OCI-LY7 (cell line): ENCODE measurements at places on chromosomes 12 and 14. TPM values are rescaled to one million over a fixed set of nuclear protein-coding genes. Genes with fewer than 3 reads are reported as not detected.

- DNase-seq = no peak
Observed at GRCh38 chr14:43981135-43981768, 525.8 kb downstream of the FSCB start.

DNA sequence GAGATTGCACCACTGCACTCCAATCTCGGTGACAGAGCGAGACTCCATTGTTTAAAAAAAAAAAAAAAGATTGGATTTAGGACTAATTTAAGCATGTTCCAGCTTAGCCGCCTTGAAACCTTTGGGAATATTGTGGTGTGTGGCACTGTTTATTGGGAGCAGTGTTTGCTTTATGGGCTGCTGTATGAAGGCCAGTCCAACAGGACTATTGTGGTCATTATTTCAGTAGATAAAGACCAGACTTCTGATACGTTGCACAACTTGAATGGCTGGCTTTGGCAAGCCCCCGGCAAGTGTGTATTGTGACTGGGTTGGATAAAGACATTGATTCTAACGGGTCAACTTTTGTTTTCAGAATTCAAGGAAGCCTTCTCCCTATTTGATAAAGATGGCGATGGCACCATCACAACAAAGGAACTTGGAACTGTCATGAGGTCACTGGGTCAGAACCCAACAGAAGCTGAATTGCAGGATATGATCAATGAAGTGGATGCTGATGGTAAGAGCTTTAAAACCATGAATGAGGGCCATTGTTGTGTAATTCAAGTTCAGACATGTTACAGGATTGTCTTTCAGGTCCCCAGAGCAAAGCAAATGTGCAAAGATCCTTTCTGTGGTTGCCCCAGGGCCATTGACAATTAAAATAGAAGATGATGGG is 4.2 kb downstream of the CALM1 start:
- no peak for DNase-seq

GRCh38 chr12:13348464-13348863 is 151.9 kb downstream of the EMP1 start:
- no peak for DNase-seq

GRCh38 chr12:8455727-8456360 is at the start of gene CLEC6A:
Gene CLEC6A, plus strand, starts transcription at chr12:8455962. Its CDS starts 150 bp downstream, at chr12:8456112.
- DNase-seq = no peak

GRCh38 chr14:55121628-55122439 is 7.2 kb upstream of the LGALS3 start:
- no peak for DNase-seq

DNA sequence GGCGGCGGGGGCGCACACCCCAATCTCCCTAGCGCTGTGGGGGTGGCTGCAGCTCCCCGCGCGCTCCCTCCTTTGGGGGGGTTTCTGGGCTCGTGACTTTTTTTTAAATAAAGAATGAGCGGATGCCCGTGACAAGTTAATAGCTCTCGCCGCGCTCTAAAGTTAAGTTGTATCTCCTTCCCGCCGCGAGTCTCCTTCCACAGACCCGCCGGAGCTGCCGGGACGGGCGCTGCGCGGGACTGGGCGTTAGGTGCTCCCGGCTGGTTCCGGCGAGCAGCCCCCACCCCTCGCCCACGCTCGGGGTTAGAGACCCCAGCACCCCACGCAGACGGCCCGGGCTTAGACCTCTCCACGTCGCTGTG is 82.6 kb upstream of the HMGA2 start:
- DNase-seq = no peak

GRCh38 chr14:103418481-103418818 is 33.2 kb downstream of the MARK3 start:
- no peak for DNase-seq

DNA sequence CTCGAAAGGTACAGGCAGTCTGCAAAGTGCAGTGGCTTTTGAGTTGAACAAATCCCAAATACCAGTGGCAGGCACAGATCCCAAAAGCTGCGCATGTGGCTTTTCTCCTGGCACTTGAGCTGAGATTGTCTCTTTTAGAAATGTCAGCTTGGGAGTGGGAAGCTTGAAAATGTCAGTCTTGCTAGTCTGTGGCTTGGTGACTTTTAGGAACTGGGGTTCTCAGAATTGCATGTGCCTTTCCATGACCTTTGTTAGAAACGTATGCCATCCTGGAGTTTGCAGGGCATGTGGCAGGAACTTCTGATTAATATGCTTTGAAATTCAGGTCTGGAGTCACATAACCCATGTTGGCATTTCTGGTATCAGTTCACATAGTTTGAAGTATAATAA is 182.1 kb downstream of the CHST11 start:
- DNase-seq = no peak

DNA sequence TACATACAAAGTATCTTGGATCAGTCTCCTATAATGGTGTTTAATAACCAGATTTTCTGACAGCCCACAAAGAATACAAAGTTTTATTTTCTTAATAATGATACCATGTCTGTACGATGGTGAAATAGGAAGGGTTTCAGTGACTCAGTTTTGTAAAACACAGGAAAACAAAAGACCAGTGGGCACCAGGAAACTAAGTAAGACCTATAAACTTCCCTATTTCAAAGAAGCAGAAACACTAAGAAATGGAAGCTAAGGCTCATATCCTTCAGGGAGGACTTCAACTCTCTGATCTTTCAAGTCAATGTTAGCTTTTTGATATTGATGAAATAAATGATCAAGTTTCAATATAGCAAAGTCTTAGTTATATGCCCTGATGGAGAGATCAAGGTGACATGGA is 196.0 kb downstream of the DUSP6 start:
- no peak for DNase-seq

GRCh38 chr12:62472472-62472871 is 5.8 kb downstream of the MON2 start:
- DNase-seq = no peak

GRCh38 chr12:8709124-8709830 is 11.5 kb downstream of the RIMKLB start:
- DNase-seq = no peak

- no peak for DNase-seq
Observed at GRCh38 chr12:24879644-24880043, 69.3 kb downstream of the BCAT1 start.

DNA sequence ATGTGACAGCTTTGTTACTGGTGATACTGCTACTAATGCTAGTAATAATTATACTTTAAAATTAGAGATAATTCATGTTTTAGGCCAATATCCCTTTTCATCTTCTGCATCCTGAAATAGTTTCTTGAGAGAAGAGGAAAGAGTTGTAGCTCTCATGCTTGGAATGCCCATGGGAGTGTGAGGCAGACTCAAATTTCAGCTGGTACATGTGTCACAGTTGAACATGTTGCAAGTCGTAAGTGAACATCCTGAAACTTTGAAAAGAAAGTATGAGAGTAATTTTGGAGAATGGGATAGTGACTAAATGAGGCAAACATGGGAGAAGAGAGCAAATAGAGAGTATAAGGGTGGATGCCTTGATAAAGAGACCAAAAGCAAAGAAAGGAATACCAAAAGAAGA is 168.0 kb downstream of the TMTC3 start:
- DNase-seq = no peak

The GPRC5A gene
- total RNA-seq = 0.25 TPM in 1 of 2 replicates, not detected in the other

The CLEC2A gene
- not detected in 2 replicates for total RNA-seq

The GPR84 gene
- 0.18 and 0.30 TPM in 2 replicates for total RNA-seq

The RD3L gene
- not detected in 2 replicates for total RNA-seq

The KLHL33 gene
- 0.09 and 0.11 TPM in 2 replicates for total RNA-seq

The TMEM229B gene
- total RNA-seq = 8.5 and 11.7 TPM in 2 replicates
